ENCODE measurements at places on chromosomes 6 and 20.

DNA sequence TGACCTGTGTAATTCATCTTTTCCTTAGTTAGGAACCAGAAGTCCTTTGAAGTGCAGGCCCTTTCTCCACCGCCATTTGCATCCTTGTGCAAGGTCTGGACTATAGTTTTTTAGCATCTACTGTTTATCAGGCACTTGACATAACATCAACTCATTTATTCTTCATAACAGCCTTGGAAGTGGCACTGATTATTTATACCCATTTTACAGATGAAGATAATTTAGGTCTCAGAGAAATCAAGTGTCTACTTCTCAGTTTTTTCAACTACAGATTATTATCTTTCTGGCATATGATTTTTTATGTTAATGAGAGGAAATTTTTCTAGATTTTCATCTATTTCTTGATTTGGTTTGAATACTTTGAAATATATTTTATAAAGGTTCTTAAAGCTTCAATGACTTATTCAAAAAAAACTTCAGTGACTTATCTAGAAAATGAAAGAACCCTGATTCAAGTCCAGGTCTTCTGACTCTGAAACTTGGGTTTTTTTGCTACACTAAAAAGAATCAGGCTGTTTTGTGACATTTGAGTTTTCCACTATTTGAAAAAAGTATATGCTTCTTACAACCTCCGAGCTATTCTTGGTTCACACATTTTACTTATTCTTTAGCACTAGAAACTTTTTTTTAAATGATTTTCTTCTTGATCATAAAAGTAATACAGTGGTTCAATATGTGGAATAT lies 3.1 kb upstream of the UBE2J1 start:
- DNase-seq = no peak

- no peak for DNase-seq
These were observed 3.6 kb downstream of the CYP39A1 start for GRCh38 chr6:46648869-46649492.

GRCh38 chr20:51481341-51481914 lies 61.1 kb downstream of the NFATC2 start:
- no peak for DNase-seq

- DNase-seq = no peak
These were observed 31.0 kb downstream of the UNC5CL start for GRCh38 chr6:41008011-41008410.

- no peak for DNase-seq
These were observed 34.0 kb downstream of the ZC3H12D start for GRCh38 chr6:149450679-149451375.

DNA sequence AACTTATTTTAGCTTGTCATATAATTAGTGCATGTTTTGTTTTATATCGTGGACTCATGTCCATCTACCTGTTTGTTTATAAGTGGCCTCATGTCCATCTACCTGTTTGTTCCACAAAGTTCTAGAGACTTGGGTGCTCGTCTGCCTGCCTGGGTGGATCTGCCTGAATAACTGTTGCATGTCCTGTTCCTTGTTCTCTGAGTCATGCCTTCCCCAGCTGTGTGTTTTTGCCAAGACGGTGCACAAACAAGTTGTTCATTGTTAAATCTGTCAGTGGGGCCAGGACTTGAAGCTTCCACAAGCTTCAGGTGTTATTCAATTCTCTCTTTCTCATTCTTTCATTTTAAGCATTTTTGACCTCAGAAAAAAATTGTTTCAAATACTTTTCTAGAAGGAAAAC lies 358.0 kb upstream of the CITED2 start:
- DNase-seq = no peak

DNA sequence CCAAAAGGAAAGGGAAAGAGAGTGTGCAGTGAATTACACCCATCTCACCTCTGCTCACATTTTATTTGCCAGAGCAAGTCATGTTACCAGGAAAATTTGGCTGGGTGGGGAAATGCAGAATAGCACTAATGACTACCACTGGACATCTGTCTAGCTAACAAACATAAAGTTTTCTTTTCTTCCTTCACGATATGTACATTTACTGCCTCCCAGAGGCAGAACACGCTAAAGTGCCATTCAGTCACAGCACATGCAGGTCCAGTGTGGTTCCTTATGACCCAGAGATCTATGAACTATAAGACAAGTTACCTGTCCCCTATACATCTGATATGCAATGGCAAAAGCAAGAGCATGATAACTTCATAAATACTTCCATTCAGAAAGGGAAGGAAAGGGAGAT lies 194.1 kb downstream of the OGFRL1 start:
- no peak for DNase-seq

GRCh38 chr6:56761651-56762050 lies 119.0 kb upstream of the DST start:
- no peak for DNase-seq

DNA sequence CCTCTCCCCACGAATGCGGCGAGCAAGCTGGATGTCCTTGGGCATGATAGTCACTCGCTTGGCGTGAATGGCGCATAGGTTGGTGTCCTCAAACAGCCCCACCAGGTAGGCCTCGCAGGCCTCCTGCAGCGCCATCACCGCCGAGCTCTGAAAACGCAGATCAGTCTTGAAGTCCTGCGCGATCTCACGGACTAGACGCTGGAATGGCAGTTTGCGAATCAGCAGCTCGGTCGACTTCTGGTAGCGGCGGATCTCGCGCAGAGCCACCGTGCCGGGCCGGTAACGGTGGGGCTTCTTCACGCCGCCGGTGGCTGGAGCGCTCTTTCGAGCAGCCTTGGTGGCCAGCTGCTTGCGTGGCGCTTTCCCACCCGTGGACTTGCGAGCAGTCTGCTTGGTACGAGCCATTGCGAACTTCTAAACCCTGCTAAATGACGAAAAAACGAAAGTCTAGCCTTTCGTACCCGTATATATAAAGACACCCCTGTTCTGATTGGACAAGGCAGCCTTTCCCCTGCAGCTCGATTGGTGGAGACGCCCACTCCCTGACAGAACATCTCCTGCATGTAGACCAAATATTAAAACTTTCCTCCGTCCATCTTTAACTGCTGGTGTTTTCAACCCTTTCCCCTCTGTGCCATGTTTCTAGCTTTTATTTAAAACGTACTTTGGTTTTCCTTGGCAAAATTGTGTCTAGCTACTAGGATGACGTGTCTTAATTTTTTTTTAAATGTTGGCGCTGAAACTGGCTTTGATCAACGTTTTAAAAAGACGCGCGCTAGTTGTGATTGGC lies 109.8 kb downstream of the HFE start:
- DNase-seq = no peak

GRCh38 chr6:116557893-116558292 lies 4.3 kb downstream of the CALHM4 start:
- no peak for DNase-seq

- DNase-seq = no peak
These were observed 13.3 kb downstream of the PANK2 start for GRCh38 chr20:3902446-3902845.

DNA sequence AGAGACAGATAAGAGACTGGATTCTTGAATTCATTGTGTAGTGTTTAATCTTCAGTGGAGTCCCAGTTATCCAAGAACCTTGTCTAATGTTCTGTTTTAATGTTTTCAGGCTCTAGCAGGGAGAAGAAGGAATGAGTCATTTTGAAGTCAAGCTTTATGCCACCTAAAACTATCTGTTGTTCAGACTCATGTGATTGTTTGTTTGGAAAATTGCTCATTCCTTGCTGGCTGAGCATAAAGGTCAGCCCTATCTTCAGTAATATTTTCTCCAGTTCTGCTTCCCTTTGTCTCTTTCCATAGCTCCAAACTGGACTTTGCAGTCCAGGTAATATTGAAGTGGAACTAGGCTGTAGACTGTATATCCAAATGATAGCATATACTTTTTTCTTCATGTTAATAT lies 34.2 kb downstream of the CLVS2 start:
- no peak for DNase-seq

DNA sequence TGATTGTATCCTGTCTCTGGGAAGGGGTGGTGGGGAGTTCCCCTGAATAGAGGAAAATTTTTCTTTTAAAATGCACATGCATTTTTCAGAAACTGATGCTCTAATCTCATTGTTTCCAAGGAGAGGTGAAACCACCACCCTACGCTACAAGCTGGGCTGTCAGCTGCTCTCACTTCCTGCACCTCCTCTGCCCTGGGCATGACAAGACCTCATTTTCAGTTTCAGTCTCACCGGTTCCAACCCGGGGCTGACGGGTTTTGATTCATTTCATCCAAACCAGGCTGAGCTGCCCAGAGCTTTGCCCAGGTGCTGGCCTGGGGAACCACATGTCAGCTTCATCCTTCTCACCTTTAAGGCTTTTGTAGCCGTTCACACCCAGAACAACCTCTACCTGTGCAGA lies 99.7 kb downstream of the EYA2 start:
- no peak for DNase-seq

DNA sequence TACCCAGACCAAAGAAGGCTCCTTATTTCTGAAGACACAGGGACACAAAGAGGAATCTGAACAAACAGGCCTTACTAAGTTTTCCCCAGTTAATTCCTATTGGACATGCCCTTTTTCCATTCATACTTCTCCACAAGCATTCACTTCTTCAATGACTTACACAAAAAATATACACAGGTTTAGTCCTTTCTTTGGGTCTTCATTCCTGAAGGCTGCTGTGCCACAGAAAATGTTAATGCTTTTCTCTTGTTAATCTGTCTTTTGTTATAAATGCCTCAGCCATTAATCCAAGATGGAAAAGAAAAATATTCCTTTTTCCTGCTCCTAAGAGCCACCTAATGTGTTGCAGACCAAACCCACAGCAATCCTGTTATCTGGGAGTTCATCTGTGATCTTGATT lies 71.2 kb downstream of the QRSL1 start:
- DNase-seq = no peak

DNA sequence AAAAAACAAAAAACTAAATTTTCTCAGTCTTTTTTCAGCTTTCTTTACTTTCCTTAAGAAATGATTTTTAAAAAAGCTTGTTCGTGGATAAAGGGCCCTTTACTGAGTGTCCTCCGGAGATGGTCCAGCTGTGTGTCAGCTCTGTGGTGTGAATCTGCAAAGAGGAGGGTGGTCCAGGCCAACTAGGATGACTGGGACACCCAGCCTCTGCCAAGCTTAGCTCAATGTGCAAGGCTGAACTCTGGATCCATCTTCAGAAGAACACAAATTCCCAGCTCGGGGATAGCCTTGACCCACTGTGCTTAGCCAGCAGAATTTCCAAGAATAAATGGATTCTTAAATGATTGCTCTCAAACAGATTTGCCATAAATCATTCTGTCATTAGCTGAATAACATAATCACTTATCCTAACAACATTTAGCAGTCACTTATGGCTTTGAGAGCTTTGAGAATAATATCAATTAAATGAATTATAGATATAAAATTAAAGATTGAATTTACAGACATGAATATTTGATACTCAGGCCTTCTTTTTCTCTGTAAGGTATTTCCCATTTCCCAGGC lies 14.2 kb upstream of the CALHM5 start:
- DNase-seq = no peak

- no peak for DNase-seq
These were observed 12.3 kb downstream of the NRN1 start for GRCh38 chr6:5994234-5994998.

- DNase-seq = no peak
These were observed 10.2 kb downstream of the SLC29A1 start for GRCh38 chr6:44233567-44234100.

DNA sequence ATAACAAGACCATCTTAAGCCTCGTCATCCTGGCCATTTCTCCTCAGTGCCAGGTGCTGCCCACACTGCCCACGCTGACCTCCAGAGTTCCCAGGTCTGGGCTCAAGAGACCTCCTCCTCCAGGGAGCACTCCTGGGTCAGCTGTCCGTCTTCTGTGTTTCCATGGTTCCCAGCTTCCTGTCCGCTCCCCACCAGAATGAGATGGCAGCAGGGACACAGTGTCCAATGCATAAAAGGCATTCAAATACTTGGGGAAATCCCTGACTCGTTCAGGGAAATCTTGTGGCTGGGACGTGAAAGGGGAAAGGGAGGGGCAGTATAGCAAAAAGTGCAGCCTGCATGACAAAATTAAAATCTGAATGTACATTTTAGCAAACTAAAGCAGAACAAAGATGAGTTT lies 54.3 kb downstream of the SLC23A2 start:
- no peak for DNase-seq

DNA sequence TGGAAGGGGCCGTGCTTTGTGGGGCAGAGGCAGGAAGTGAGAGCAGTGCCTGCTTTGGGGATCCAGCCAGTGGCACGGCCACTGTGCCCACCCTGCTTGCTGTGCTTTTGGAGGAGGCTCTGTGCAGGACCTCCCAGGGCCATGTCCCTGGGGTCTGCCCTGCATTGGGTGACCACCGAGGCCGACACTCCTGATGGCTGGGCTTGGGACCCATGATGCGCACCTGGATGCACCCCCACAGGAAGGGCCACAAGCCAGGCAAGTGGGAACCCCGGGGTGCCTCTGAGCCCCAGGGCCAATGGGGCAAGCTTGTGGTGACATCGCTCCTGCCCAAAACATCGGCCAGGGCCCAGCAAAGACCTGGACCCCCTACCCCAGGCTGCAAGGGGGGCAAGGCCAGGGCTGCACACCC lies 738.6 kb upstream of the GJE1 start:
- DNase-seq = no peak

GRCh38 chr6:169793408-169793807 lies 42.0 kb downstream of the ERMARD start:
- no peak for DNase-seq

- no peak for DNase-seq
These were observed 497.8 kb downstream of the PREX1 start for GRCh38 chr20:48329676-48330664.

GRCh38 chr6:140581601-140582000 lies 1207.2 kb upstream of the CITED2 start:
- DNase-seq = no peak

- DNase-seq = no peak
These were observed 7.8 kb downstream of the SYNGAP1 start for GRCh38 chr6:33427585-33428223.

GRCh38 chr20:5614506-5614905 lies 135.7 kb upstream of the SHLD1 start:
- no peak for DNase-seq

- no peak for DNase-seq
These were observed 146.5 kb downstream of the ZDHHC14 start for GRCh38 chr6:157527471-157527907.

GRCh38 chr6:156154896-156155295 lies 622.3 kb upstream of the ARID1B start:
- no peak for DNase-seq

DNA sequence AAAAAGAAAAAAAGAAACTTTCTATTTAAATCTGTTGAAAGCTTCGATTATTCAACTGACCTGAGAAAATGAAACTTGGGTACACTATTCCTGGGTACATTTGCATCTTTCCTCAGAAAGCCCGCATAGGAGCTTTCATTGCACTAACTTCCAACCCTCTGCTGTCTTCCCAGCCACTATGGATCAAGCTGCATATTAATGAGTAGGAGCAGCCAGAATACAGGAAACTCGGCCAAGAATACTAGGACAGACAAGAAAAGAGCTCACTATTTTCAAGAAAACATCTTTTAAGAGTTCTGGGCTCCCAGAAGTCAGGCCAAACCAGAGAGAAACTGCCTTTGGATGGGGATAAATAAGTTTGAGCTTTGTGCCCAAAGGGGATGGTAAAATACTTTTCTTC lies 135.0 kb upstream of the CCDC28A start:
- DNase-seq = no peak

Measured in GOT3 (cell line).